ENCODE measurements at places on chromosomes 4 and X.

GRCh38 chr4:84091266-84091665, 407.8 kb downstream of the NKX6-1 start:
- DNase-seq = no peak

DNA sequence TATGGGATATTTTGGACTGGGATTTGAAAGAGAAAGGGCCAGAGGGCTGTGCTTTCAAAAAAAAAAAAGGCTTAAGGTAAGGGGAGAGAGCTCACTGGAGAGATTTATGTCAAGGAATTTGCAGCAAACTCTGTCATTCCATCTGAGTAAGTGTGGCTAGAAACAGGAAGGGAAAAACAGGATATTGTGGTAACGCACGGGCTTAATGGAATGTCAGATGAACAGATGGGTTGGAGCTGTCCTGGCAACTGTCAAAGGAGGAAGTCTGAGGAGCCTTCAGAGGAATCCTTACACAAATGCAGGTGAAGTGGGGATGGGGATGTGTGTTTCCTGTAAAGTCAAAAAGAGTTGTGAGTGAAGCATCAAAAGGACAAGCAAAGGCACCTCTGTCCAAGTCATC, 15.1 kb upstream of the NKX3-2 start:
- DNase-seq = peak; percentile 76

DNA sequence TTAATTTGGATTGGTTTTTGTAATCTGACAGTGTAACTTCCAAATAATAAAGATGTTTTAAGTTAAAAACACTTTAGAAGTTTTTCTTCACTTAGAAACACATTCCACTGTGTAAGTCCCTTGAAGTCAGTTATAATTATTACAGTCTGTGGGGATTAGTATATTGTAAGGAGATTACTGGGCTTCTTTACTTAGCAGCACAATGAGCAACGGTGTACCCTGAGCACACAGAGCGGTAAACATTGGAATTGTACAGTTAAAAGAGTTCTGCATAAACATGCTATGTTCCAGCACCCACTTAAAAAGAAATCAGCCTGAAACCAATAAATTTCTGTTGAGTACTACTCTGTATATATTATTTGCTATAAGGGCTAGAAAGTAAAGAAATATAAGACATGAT, 44.3 kb downstream of the CCSER1 start:
- no peak for DNase-seq

GRCh38 chrX:74107666-74108065, 196.3 kb upstream of the ZCCHC13 start:
- no peak for DNase-seq

Measured in PC-3 (cell line).